Heart left ventricle (tissue), 16 donors: ENCODE measurements at places on chromosomes 11 and 22. TPM values are rescaled to one million over a fixed set of nuclear protein-coding genes. Genes with fewer than 3 reads are reported as not detected.

- no peak for DNase-seq
- H3K27ac ChIP-seq = no peak overlapping the region
- no peak overlapping the region for H3K4me3 ChIP-seq
- H3K4me1 ChIP-seq = no peaks in the 10 kb centered on the region
Measured at GRCh38 chr11:60710482-60710881, 11.1 kb downstream of the MS4A8 start.

SBF1 gene
- polyA plus RNA-seq = 38.2 TPM

DNA sequence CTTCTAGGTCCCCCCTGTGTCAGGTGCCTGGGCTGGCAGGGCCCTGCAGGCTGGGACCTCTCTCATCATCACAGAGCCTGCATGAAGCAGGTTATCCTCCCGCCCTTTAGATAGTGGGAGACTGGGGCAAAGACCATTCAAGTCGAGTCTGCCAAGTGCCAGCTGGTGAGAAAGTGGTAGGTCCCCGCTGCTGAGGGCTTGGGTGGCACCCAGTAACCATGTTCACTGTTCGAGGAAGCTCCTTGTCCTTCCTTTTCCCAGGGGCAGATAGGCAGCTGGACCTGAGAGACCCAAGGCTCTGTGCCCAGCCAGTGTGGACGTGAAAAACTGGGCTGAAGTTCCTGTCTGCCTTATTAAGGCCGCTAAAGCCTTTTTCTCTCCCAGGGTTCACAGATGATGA is 1319.8 kb downstream of the TBC1D22A start:
- H3K4me3 ChIP-seq = no peak overlapping the region
- H3K27ac ChIP-seq = no peak overlapping the region
- no peaks in the 10 kb centered on the region for H3K27me3 ChIP-seq
- no peaks in the 10 kb centered on the region for H3K36me3 ChIP-seq
- no peak for DNase-seq

CARNS1 gene
- 6.2 TPM for polyA plus RNA-seq

DNA sequence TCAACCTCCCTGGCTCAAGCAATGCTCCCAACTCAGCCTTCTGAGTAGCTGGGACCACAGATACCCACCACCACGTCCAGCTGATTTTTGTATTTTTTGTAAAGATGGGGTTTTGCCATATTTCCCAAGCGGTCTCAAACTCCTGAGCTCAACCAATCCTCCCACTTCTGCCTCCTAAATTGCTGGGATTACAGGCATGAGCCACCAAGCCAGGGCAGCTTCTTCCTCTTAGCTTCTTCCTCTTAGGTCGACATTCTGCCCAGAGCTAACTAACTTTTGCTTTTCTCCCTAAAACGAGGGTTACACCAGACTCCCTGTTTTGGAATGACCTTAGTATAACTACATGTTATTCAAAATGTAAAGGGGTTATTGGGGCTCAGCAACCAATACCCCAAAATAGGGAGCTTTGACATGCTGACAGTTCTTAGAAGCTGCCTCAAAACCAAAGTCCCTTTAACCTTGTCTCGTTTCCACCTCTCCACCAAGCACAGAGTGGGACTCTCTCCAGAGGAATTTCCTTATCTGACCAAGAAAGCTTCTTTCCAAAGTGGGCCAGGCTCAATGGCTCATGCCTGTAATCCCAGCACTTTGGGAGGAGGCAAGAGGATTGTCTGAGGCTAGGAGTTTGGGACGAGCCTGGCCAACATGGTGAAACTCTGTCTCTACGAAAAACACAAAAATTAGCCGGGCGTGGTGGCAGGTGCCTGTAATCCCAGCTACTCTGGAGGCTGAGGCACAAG is 7.0 kb downstream of the HPS5 start:
- peaks cover 13% of the 10 kb centered on the region for H3K36me3 ChIP-seq
- no peak overlapping the region for H3K4me3 ChIP-seq
- no peaks in the 10 kb centered on the region for H3K4me1 ChIP-seq
- H3K27me3 ChIP-seq = no peaks in the 10 kb centered on the region
- no peak for DNase-seq
